Progenitor cell of endocrine pancreas (in vitro differentiated cells): ENCODE measurements at places on chromosomes 7 and 10.

GRCh38 chr7:24573554-24574338 is 494 bp downstream of the PALS2 start:
- peak; percentile 50 for DNase-seq

DNA sequence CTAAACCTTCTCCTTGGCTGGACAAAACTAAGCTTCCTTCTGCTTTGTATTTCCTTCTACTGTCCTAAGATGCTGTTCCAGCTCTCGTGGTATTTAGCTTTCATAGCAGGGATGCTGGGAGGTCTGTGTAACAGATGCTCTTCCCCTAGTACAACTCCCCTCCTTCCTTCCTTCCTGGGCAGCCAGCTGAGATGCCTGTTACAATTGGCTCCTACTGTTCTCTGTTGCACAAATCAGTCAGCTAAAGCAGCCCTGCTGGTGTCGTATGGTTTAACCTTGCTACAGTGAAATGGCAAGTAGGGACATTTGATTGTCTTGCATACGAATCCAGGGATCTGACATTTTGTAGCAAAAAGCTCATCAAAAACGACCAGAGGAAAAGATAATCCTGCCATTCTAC is 143.8 kb downstream of the ARHGAP21 start:
- no peak for DNase-seq

DNA sequence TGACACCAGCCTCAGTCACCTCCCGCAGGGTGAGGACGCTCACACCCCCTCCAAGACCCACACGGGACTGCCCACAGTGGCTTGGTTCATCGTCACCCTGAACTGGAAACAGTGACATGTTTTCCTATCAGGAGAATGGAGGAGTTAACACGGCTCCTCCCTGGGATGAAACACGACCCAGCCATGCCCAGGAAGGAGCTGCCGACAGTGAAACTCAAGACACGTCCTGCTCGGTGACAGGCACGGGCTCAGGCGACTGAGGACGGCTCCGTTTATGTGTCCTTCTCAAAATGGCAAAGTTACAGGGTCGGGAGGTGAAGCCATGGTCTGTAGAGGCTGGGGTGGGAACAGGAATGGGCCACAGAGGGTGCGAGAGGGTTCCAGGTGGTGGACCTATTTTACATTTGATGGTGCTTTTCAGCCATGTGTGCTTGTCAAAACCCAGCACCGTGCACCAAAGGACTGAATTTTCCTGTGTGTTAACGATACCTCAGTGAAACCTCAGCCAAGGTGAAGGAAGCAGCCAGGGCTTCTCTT is 272.4 kb downstream of the ADARB2 start:
- DNase-seq = no peak

DNA sequence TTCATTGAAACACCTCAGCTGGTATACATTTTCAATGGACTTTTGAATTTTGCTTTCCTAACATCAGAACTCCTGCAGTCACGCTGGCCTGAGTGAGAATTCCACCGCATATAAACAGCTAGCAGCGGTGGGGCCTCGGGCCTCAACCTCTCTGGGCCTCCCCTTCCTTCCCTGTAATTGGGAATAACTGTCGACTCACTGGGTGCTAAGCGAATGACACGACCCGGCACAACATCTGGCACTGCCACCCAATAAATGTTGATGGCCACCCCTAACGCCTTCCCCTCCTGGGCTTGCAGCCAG is 670 bp downstream of the RCC1L start:
- DNase-seq = no peak

DNA sequence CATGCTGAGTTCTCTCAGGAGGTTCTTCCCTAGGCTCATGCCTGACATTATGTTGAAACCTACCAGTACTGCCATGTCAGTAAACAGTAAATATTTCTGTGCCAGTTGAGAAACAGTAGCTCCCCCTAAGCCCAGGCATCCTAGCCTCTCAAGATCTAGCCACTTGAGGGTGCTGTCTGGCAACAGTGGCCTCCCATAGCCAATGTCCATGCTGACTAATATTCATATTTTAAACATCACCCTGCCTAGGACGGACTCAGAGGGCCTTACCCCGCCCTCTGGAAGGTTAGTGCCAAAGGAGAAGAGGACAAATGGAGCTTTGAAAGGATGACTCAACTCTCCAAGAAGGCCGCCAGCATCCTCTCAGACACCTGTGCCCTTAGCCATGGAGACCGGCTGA is 7.7 kb downstream of the ACSM6 start:
- DNase-seq = no peak

GRCh38 chr10:24824124-24824523 is 100.4 kb upstream of the ARHGAP21 start:
- no peak for DNase-seq
